ENCODE measurements at places on chromosomes 16 and 17.

- DNase-seq, result no peak
Observed at GRCh38 chr17:47470836-47471235, 60.1 kb upstream of the NPEPPS start.

- DNase-seq, result no peak
Observed at GRCh38 chr16:89139907-89140361, 31.6 kb upstream of the CDH15 start.

GRCh38 chr17:42225646-42226045 is 31.4 kb upstream of the GHDC start:
- DNase-seq, result no peak

- DNase-seq, result no peak
Observed at GRCh38 chr16:81483970-81484595, 39.5 kb downstream of the CMIP start.

- no peak for DNase-seq
Observed at GRCh38 chr16:65740711-65741110, 618.8 kb upstream of the CDH11 start.

GRCh38 chr16:88713568-88714419 is 7.5 kb downstream of the CTU2 start:
- DNase-seq, result no peak

GRCh38 chr16:47461598-47462266 is 601 bp downstream of the PHKB start:
- DNase-seq, result no peak

DNA sequence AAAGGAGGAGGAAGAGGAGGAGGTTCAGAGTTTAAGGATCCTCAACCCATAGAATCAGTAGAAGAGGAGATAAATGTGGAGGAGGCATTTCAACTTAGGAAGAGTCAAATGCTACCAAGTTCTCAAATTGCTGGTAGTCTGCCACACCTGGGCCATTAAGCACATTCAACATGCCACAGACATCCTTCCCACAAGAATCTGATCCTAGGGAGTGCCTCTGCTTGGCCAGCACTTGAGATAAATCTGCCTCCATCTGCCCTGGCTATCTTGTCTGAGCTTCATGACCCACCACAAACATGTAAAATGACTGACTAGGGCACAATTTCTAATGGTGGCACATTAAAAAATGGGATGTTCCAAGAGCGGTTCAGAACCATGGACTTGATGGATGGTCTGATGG is 37.3 kb upstream of the AXIN2 start:
- no peak for DNase-seq

DNA sequence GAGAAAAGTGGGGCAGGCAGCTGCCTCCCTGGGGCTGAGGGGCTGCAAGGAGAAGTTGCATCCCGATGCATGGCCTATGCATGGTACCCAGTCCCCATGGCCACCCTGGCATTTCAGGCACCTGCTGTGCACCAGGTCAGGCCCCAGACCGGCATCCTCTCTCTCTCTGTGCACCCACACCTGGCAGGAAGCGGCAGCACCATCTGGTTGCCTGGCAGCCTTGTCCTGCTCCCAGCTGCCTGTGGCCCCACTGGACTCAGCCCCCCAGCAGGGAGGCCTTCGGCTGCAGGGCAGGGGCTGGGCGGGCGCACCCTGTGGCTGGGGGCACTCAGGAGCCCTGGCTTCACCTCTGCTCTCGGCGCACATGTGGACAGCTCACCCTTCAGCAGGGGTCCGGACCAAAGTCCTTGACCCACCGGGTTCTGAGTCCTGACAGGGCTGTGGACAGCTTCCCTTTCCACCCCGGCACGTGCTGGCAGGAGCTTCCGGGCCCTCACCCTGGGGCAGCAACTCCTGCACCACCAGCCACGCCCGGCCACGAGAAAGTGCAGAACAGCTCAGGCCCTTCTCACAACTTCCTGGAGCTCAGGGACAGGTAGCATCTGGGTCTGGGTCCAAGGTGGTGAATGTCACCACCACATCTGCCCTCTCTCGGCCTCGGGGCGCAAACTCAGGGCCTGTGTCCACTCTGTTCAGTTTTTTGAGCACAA is 36.7 kb downstream of the CTU2 start:
- no peak for DNase-seq

DNA sequence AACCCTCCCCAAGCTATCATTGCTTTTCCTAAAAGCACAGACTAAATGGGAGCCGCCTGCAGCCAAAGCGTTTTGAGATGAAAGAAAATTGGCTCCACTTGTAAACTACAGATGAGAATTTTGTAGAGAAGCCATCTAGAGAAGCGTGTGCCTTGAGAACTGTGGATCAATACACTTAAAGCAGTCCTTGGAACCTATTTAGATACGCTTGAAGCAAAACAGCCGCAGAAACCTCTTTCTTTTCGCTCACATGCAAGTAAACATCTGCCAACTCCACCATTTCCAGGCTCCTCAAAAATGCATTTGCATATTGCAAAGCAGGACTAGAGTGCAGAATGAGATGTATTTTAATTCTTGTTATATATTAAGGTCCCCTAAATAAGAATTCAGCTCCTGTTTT is 13.1 kb downstream of the KIAA0513 start:
- no peak for DNase-seq

DNA sequence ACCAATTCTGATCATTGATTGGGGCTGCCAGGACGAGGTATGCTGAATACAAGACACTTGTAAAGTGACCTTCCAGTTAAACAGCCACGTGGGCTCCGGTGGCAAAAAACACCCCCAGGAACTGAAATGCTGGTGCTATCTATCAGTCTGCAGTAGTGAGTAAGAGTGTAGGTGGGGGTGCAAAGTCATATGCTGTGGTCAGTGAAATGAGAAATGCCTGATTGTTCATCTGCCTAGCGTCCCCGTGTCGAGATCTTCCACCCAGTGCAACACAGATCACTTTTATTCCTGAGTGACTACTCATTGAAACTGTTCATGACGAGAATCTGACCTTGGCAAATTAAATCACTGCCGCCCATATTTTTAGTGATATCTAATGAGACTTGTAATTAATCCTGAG is 806.5 kb upstream of the GOT2 start:
- DNase-seq, result no peak

- DNase-seq, result no peak
Observed at GRCh38 chr17:5950878-5951277, 119.3 kb upstream of the WSCD1 start.

Measured in NCI-H2107 (cell line).